Stimulated activated CD8-positive, alpha-beta memory T cell treated with anti-CD3 and anti-CD28 coated beads, Interleukin-7, amount 100 ng/mL, for 1 hour (primary cell): ENCODE measurements at places on chromosomes 7 and 10.

- no peak for DNase-seq
Observed at GRCh38 chr10:33315891-33316290, 18.6 kb downstream of the NRP1 start.

GRCh38 chr10:51773681-51774080 is 74.3 kb upstream of the CSTF2T start:
- DNase-seq: no peak

GRCh38 chr10:112988839-112989406 is 38.9 kb downstream of the TCF7L2 start:
- no peak for DNase-seq

DNA sequence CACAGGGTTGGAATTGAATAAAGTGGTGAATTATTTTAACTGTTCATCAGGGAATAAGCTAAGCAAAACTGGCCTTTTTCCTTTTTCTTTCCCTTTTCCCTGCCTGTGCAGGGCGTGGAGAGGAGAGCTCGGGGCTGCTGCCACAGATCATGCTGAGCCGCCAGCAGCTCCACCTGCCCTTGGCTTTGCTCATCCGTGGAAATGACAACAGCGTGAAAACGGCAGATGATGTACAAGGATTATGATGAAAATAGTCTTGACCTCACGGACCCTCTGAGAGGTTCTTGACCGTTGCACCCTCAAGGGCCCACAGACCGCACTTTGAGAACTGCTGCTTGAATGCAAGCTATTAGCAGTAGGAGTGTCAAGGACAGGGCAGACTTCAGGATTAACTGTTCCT is 10.6 kb downstream of the PPP2R2D start:
- no peak for DNase-seq

GRCh38 chr7:30912021-30912730 is 523 bp downstream of the AQP1 start:
- no peak for DNase-seq

DNA sequence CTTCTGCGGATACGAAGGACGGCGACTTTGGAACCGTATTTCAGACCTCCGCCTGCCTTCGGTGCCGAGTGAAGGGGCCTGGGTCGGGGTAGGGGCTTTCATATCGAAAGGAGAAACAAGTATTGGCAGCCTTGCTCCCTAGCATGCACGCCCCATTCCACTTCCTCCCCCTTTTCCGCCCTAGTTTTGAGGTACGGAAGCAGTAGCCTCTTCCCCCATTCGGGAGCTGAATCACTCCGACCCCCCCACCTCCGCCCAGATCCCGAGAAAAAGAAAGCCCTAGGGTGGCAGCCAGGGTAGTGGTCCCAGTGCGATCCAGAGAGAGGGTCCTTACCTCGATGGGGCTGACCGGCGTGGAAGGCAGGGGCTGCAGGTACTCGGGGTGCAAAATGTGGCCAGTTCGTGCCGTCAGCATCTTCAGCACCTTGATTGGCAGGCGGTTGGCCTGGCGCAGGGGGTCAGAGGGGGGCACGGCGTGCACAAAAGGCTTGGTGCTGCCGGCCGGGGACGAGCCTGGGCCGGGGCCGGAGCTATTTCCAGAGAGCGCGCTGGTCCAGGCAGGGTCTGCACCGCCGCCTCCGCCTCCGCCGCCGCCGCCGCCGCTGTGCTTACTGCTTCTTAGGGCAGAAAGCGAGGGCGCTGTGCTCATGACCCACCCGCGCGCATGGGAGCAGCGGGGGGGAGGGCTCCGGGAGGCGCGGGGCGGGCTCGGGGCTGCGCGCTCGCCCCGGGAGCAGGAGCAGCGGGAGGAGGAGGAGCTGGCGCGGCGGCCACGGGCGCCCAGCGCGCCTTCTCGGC is 594 bp downstream of the ZNF503 start:
- DNase-seq: no peak

DNA sequence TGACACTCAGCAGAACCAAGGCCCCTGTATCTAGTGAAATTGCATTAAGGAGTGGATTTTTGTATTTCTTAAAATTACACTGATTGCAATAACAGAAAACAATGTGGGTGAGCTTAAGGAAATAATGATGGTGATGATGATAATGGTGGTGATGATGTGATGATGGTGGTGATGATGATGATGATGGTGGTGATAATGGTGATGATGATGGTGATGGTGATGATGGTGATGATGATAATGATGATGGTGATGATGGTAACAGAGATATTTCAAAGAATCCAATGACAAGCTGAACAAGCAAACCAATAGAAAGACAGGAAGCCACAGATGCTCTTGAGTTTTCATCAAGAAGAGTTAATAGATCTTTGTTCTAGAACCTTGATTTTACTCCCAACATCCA is 630.7 kb upstream of the AUTS2 start:
- no peak for DNase-seq

GRCh38 chr7:148905093-148905666 is 21.1 kb upstream of the EZH2 start:
- DNase-seq: no peak

GRCh38 chr7:141003172-141004065 is 11.3 kb downstream of the MRPS33 start:
- no peak for DNase-seq

DNA sequence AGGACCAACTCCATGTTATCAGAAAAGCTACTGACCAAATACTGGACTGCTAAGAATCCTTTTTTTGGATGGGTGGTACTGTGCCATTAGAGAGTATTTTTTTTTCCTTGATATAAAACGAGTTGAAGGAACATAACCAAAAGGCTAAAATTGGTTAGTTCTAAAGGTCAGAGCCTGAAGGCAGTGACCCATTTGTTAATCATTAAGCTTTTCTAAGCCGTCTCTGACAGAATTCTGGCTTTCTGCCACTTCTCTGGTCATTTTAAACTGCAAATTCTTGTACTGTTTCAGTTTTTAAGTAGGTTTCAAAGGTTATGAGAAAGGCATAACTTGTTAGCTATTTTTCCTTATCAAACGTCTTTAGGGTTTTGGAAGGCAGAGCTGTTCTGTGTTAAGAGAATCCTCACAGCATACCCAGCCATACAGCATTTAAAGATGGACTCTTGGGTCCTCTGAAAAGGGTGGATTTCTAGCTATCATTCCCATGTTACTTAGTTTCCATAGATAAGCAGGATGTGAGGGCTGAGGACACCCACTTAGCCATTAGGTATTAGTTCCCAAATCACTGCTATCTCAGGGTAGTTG is 196.8 kb downstream of the RNLS start:
- DNase-seq: no peak

- no peak for DNase-seq
Observed at GRCh38 chr10:99370993-99371392, 41.8 kb downstream of the CNNM1 start.

GRCh38 chr7:126780993-126781392 is 471.7 kb downstream of the GRM8 start:
- DNase-seq: no peak

DNA sequence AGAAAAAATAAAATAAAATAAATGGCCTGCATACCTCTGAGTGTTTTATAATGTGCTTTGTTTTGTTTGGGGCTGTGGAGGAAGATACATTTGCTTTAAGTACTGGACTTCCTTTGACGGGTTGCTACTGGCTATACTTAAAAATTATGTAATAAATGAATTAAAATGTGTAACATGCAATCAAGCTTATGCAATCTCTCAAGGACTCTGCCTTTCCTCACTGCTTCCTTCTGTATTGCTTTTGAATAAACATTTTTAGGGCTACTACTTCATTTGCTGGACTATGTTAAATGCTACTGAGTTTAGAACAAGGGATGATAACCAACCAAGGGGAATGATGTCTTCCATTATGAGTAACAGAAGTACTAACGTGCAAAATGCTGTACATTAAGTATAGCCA is 91.6 kb downstream of the ETV1 start:
- DNase-seq: no peak

DNA sequence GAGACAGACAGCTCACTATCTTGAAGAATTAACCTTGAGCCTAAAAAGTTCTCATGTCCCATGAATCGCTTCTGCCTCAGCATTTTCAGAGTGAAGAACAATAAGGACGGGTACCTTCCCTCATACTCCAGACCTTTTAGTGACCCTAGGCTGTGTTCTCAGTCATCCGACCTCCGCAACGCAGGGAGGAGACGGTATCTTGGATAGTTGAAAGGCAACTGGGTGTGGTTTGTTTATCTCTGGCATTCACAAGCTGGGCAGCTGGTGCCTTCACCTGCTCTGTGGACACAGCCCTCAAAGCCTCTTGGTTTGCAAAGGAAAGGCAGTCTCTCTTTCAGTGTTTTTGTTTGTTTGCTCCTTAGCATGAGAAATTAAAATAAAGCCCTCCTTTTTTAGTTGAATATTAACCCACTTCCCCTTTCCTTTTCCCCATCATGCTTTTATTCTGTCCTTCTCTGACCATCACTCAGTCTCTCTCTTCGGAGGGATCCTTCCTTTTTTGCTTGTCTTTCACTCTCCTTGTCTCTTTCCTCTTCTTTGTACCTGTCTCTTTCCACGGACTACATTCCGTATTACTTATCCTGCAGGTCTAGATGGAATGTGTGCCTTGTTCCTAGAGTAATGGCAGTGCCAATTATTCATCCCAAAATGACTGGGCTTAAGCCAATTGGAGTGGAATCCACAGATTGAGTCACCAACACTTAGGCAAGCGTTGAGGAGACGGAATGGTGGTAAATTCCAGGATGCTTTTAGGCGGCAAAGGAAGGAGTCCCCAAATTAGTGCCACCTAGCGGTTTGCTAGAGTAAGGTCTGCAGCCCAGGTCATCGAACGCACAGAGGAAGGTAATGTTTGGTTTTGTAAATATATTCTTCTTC is 45.8 kb downstream of the PRR15 start:
- no peak for DNase-seq

DNA sequence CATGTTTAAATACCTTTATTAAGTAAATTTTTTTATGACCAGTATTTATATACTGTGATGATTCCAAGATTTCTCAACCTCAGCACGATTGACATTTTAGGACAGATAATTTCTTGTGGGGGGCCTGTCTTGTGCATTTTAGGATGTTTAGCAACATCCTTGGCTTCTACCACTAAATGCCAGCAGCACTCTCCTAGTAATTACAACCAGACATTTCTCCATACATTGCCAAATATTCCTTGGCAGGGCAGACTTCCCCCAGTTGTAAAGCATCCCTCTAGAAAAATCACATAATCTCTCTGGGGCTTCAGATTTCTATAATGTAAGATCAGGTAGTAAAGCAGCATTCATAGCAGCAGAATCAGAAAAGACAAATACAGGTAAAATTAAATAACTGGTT is 7.8 kb upstream of the LIPM start:
- DNase-seq: no peak

- no peak for DNase-seq
Observed at GRCh38 chr10:131908151-131908550, 7.3 kb downstream of the PPP2R2D start.

- no peak for DNase-seq
Observed at GRCh38 chr7:50475340-50475739, 25.2 kb upstream of the FIGNL1 start.

DNA sequence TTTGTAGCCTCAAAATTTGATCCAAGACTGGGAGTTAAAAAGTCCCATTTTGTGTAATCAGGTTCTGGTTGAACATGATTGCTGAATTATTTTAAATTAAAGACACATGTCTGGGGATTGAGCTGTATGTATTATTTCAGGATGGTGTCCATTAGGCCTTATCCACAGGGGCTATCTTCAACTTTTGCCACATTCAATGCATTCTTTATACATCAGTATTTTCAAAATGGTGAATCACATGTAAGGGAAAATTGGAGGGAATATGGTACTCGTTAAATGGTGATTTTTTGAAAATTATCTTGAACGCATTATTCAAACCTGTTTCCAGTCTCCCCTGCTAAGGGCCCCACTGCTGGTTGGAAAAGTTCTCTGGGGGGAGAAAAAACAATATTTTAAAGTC is 367.7 kb upstream of the NPVF start:
- no peak for DNase-seq

- DNase-seq: no peak
Observed at GRCh38 chr10:12438919-12439692, 89.8 kb downstream of the CAMK1D start.

- no peak for DNase-seq
Observed at GRCh38 chr10:32298075-32298812, 48.7 kb downstream of the EPC1 start.

DNA sequence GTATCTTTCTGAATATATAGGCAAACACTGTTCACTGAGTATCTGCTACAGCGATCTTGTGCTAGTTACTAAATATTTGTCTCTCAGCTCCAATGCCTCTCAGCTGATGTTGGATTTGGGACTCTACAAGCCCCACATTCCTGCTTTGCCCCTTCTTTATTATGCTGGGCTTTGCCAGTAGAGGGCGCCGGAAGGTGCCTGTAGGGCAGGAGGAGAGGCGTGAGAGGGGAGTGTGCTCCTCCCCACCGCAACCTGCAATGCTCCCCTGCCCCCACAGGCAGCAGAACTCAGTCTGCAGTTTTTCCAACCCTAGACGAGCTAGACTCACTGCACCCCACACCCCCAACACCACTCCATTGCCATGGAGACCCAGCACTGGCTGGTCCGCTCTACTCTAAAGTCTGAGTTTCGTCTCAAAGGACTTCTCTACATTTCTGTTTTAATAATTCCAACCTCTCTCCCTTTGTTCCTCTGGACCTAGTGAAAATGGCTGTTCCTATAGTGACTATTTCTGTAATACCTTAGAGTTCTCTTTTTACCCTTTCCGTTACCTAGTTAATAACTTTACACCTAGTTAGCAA is 337.6 kb downstream of the CCSER2 start:
- DNase-seq: no peak

GRCh38 chr7:37816922-37817590 is 31.3 kb upstream of the NME8 start:
- DNase-seq: no peak

- DNase-seq: no peak
Observed at GRCh38 chr7:3204526-3204925, 96.5 kb upstream of the SDK1 start.

DNA sequence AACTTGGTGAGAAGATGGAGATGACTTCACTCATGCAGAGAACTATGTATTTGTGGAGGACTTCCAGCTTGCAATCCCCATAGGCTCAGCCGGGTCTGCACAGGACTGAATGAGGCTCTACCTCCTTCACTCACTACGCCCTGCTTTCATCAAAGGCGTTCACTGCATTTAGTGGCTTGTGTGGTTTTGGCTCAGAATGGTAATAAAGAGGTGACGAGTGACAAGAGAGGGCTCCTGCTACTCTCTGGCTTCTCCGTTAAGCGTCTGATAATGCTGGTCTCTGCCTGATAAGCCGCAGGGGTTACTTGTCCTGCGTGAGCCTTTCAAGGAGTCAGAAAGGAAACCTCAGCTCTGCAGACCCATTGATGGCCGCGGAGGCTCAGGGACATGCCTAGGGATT is 343.4 kb downstream of the PRPF18 start:
- DNase-seq: no peak

DNA sequence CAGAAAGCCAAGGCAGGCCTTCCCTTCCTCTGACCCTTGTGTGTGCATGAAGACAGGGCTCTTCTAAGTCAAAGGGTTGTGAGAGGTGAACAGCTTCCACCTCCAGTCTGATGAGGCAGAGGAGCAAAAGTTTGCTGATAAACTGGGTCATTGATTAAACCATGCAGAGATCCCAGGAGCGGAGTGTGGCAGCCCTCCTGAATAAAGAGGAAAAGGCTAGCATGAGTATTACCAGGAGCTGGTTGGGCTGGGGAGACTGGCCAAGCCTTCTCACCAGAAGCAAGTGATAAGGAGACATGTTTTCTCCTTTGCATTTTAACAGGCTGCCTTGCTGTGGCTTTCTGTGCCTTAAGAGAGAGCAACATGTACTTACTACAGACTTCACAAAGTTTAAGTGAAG is 10.2 kb downstream of the LMOD2 start:
- no peak for DNase-seq

GRCh38 chr10:96507044-96507443 is 6.7 kb downstream of the TLL2 start:
- DNase-seq: no peak
